ENCODE measurements at places on chromosomes 3 and 15.

- DNase-seq = no peak
Observed at GRCh38 chr3:16906682-16907081, 21.9 kb downstream of the PLCL2 start.

GRCh38 chr15:93118904-93119303, 29.9 kb upstream of the RGMA start:
- no peak for DNase-seq

DNA sequence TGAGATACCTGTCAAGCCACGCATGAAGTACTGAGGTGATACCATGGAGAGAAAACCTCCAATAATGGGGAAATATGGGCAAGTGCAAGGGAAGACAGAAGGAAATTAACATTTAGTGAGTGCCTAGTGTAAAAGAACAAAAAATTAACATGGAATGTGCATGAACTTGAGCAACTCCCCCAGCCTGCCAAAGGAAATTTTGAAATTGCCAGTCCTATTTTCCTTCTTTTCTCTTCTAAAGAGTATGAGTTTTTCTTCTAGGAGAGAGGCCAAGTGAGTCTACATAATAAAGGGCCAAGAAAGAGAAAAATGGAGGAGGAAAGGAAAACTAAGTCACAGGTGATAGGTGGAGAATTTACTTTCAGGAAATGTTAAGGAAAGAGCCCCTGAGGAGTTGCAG, 602.4 kb upstream of the MDFIC2 start:
- no peak for DNase-seq

GRCh38 chr3:6734395-6734746, 126.5 kb upstream of the GRM7 start:
- no peak for DNase-seq

DNA sequence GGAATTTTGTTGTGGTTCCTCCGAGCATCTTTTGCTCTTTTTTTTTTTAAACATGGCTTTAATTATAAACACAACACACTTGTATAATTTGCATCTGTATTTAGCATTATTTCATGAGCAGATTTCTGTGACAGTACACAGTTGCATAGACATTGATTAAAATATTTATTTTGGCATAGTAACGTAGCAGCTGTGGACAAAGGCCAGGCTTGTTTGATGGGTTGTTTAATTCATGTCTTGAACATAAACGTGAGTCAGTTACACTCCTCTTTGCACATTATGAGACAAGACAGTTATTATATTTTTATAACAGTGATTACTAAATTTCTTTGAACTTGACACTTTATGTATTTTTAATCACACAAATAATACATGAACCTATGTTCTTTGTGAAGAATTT, 182.5 kb downstream of the CACNA2D3 start:
- no peak for DNase-seq

GRCh38 chr3:60935709-60936108, 315.5 kb downstream of the FHIT start:
- DNase-seq = no peak

- no peak for DNase-seq
Observed at GRCh38 chr3:98617841-98618240, 24.4 kb upstream of the CPOX start.

DNA sequence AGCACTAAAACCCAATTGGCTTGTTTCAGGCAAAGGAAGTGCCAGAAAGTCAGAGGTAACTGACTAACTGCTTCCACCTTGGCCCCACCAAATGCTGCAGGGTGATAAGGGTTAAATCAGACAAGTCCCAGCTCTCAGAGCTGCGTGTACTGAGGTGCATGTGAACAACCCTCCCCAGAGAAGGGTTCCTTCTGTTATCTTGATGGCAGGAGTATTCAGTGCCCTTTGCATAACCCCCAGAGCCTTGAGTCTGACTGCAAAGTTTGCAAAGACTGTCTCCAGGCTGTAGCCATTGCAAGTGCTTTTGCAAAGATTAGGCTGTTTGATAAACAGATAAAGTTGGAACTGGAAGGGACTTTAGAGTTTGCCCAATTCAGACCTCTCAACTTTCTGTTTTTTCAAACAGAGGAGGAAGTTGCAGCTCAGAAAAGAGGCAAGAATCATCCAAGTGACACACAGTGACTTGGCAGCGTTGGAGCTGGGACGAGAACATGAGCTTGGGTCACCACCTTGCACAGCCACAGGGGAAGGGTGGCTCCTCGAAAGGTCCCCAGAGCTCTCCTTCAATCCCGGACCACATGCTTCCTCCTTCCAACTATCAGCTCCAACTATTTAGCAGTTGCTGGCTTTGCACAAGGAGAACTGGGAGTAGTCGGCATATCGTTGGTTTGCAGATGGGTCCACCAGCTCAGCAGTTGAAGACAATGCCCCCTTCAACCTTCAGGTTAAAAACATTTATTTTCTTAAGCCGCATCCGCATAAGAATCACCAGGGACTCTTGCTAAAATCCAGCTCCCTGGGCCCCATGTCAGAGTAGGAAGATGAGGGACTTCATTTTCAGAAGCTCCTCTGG, 224.8 kb upstream of the HES1 start:
- no peak for DNase-seq

DNA sequence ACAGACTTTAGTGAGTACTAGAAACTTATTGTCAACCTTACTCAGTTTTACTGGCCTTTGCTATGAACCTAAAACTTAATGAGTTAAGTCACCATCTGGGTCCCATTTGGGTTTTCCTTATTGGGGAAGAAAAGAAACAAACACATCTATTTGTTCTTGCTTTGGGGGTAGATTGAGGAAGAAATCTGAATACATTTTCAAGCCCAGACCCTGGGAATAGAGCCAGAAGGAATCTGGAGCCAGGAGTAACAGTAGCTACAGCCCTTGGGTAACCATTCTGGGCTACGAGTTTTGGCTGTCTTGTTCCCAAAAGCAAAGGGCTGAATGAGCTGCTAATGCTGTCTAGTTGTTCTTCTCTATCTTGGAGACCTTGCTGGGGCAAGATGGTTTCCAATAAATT, 16.5 kb downstream of the SLC12A1 start:
- no peak for DNase-seq

- no peak for DNase-seq
Observed at GRCh38 chr15:95449230-95449628, 881.3 kb upstream of the NR2F2 start.

- no peak for DNase-seq
Observed at GRCh38 chr3:16063603-16064002, 110.9 kb upstream of the GALNT15 start.

DNA sequence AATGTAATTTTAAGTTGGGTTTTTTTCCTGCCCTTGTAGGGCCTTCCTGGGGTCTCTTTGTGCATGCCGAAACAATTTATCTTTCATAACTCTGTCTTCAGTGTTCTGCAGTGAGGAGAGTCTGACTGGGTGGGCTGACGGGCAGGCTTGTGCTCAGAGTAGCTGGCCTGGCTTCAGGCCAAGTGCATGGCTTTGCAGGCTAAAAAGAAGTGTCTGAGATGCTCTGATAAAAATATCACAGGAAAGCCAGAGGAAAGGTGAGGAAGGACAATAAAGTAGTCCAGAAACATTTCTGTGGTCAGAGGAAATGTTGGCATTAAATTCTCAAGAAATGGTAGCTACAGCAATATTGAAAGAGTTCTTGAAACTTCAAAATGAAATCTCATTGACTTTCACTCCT, 25.5 kb downstream of the ST3GAL6 start:
- no peak for DNase-seq

- DNase-seq = no peak
Observed at GRCh38 chr15:101526021-101526420, 36.5 kb upstream of the PCSK6 start.

GRCh38 chr3:177665122-177665808, 468.0 kb upstream of the TBL1XR1 start:
- DNase-seq = no peak
